ENCODE measurements at places on chromosomes 12 and 14. TPM values are rescaled to one million over a fixed set of nuclear protein-coding genes. Genes with fewer than 3 reads are reported as not detected.
A peak's percentile ranks its signal among the peaks of the same experiment; 100 is the strongest.

Gene CIROP
- not detected for total RNA-seq

DNA sequence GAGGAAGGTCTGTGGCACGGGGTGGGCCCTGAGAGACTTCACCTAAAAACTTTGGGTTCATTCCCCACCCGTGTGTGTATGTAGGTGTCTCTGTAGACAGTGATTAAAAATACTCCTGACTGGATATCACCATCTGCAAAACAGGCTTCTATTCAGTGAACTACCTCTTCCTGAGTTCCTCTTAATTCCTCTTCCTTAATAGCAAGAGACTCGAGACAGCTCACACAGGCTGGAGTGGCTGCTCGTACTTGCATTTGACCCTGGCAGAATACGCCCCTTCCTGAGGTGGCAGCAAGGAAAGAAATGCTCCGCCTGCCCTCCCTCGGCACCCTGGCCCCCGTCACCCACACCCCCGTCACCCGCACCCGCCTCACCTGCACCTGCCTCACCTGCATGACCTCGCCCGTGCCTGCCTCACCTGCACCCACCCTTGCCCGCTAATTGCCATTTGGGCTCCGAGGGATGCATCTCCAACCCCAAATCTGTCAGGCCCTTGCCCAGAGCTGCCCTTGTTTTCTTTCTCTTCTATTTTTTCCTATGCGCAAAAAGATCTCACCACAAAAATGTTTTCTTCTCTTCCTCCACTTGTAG lies 90.0 kb downstream of the FBXL14 start:
- no peak for DNase-seq

Gene RNASE4
- total RNA-seq, result 14.4 TPM

DNA sequence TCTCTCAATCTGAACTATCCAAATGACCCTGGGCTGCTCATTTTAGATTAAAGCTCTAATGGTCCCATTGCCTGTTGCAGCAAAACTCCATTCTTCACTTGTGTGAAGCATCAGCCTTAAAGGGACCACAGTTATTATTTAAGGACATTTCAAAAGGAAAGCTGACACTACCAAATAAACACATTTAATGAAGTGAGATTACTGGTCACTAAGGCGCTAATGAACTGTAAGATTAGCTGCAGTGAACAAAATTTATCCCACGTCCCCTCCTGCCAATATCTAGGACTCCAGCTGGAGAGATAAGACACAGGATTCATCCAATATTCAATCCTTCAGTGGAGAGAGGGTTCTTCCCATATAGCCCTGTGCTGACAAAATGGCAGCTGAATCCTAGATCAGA lies 1029.2 kb upstream of the SEL1L start:
- no peak for DNase-seq

GRCh38 chr12:76611533-76611932 lies 52.0 kb upstream of the OSBPL8 start:
- DNase-seq, result no peak

Gene RILPL1
- 3.5 TPM for total RNA-seq

Gene ARHGAP9
- total RNA-seq, result 0.60 TPM

DNA sequence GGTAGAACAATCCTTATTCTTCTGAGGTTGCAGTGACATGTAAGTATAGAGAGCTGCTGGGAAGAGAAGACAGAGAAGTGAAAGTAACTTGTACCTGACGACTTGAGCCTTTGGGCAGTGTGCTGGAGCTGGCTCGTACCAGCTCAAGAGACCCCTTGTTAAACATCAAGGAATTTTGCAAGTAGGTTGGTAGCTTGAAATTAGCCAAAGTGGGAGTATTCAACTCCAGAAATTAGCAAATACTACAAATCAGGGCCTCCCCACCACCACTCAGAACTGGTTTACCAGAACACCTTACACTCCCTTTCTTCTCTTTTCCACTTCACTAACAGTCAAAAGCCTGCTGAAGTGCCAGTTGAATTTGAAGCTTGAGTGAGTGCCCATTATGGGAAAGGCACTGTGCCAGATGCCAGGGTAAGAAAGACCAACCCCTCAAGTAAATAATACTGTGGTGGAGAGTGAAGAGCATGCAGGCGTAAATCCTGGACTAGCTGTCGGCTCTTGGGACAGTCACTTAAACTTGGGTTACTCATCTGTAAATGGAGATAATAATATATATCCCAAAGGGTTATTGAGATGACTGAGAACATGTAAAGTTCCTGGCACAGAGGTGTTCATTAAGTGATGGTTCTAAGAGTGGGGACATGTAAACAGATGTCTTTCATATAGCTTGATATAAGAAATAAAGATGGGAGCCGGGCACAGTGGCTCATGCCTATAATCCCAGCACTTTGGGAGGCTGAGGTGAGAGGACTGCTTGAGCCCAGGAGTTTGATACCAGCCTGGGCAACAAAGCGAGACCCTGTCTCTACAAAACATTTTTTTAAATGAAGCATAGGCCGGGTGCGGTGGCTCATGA lies 27.0 kb upstream of the EID3 start:
- no peak for DNase-seq

- DNase-seq, result no peak
Measured at GRCh38 chr12:52645982-52646381, 6.0 kb downstream of the KRT2 start.

DNA sequence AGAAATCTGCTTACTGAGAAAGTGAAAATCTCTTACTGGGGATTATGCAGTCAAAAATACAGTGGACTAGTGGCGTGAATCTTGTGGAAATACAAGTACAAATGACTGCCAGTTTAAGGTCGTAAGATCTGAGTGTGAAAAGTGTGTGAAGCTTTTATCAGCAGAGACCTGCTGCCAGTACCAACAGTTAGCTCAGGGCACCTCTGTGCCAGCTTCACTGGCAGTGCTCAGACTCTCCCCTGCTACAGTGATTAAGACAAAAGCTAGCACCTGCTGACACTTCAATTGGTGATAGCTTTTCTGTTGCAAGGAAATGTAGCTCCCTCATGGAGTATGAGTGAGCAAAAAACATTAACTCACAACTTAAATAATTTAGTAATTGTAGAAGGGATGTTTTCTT lies 185.1 kb downstream of the ANO6 start:
- no peak for DNase-seq

DNA sequence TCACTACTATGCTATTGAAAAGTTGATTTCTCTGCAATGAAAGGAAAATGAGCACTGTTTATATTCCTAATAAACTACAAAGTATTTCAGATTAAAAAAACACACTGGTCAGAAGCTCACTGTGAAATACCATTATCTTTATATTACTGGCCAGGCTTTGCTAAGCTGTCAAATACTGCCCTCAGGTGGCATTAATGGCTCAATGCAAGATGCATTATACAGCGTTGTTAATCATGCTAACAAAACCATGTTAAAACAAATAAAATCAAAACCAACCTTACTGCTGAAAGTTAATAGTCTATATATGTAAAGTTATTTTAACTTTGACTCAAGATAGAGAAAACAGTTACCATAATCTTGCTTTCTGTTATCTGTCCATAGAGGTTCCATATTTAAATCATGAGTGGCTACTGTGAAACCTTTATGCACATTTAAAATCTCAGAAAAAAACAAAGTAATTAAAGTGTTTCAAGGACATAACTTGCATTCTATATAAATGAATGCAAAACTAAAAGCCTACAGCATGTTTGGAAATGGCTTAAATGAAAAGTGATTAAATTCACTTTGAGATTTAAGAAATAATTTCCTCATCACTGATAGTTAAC lies 121.7 kb downstream of the RALGAPA1 start:
- DNase-seq, result no peak

- no peak for DNase-seq
Measured at GRCh38 chr14:91038439-91038838, 22.0 kb downstream of the RPS6KA5 start.

DNA sequence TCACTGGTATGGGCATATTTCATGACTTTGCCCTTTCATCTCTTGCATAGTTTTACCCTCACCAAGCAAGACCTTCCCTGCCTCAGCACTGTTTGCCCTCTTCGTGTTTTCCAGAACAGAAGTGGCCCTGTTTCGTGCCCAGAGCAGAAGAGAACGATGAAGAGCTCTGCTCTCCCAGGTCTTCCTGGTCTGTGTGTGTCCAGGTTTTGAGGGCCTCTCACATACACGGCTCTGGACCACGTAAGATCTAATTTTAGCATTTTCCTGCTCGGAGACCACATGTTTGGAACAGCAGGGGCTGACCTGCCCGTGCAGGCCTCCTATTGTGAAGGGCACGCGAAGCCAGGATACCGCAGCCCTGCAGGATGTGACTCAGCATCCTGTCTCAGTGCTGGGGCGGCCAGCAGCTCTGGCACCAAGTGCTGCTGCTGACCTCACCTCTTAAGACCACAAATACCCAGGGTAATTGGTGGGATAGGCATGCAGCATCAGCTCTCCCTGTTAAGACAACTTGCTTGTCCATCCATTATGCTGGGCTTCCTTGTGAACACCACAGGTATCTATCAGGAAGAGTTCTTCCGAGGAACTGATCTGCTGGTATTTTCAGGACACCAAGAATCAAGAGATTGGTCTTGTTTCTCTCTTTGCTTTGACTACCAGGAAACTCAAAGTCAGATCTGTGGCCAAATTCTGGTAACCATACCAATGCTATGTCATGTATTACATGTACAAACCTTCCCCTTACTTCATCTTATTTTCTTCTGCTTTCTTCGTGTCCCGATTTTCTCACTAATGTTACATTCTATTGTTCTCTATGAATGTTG lies 19.0 kb downstream of the SSH1 start:
- no peak for DNase-seq

Gene BCL11B
- 0.41 TPM for total RNA-seq

DNA sequence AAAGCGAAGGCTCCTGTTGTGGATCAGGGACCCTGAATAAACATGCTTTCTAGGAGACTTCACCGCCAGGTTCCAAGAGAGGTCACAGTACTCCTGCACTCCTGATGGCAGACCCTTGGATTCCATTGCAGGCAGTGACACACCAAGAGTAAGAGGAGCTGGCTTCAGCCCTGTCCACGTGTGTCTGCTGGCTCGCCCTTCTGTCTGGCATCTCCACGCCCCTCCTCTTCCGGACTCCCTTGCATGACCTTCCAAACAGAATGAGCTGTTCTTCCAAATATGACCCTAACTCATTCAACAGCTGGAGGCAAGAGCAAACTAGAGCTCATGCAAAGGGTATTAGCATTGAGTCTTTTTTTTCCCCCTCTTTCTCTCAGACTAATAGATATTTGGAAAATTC lies 233.0 kb upstream of the PLEKHG7 start:
- DNase-seq, result no peak

GRCh38 chr12:65938807-65939206 lies 114.5 kb downstream of the HMGA2 start:
- DNase-seq, result no peak

DNA sequence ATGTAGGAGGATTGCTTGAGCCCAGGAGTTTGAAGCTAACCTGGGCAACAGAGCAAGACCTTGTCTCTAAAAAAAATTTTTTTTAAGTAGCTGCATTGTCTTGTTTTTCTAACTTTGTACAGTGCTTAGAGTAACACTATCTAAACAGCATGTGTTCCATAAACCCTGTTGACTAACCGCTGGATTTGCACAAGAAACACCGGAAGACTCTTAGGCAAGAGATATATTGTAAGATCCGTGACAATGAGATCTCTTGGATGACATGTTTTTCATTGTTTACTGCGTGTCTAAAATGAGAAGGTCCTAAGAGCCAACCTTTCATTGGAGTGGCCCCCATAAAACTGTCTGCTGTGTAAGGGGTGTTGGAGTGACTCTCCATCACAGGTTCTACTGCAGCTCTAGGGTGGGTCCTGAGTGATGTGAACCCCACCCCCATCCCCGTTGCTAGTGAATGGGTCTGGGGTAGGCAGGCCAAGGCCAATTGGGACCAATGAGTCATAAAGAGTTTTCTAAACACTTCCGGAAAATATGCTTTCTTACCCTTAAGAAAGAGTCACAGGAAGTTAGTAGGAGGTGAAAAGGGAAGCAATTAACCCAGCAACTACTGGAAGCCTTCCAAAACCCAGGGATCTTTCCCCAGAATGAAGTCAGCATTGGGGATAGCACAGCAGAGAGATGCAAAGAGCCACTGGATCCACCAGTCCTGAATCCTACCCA lies 24.3 kb upstream of the PCNX1 start:
- DNase-seq, result no peak

- no peak for DNase-seq
Measured at GRCh38 chr14:22896760-22897159, 13.7 kb downstream of the REM2 start.

Gene PRB2
- not detected for total RNA-seq

DNA sequence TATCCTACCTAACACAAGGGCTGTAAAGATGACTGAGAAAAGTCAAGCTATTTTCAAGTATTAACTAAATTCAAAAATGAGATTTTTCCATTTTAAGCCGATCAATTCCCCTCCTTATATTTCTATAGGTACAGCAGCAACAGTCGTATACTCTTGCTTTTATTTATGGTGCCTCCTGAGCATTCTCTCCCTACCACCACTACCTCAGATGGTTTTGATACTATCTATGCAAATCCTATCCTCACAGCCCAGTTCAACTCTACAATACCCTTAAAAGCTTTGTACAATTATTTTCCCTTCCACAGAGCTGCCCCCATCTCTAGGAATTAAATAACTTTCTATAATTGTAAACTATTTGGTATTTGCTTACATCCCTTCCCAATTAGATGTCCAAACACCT lies 52.1 kb downstream of the GALC start:
- DNase-seq, result no peak

Gene FAM181A
- not detected for total RNA-seq

DNA sequence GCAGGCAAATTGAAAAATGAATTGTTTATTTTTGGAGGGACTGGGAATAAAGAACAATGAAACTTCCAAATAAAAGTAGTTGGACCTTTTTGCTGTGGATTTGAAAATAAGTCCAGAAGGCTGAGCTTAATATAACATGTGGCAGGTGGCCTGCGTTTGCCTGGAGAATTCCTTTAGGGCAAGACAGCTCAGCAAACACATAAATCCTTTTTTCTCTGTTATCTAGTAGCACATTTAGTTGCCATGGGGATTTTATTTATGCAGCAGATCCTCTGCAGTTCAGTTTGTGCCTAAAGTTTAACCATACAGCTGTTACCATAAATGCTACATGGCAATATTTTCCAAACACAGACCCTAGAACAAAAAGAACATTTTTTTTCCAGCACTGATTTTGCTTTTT lies 180.0 kb downstream of the NPAS3 start:
- no peak for DNase-seq

- no peak for DNase-seq
Measured at GRCh38 chr12:92513231-92513730, 189.5 kb upstream of the PLEKHG7 start.

- DNase-seq, result peak; percentile 85
Measured at GRCh38 chr12:119989731-119990381, 820 bp downstream of the BICDL1 start.

Gene HIF1A
- 70.3 TPM for total RNA-seq

GRCh38 chr14:30484976-30485375 lies 74.0 kb upstream of the G2E3 start:
- DNase-seq, result no peak

Gene APOLD1
- 3.1 TPM for total RNA-seq

- DNase-seq, result no peak
Measured at GRCh38 chr12:105198961-105199360, 37.0 kb downstream of the APPL2 start.

DNA sequence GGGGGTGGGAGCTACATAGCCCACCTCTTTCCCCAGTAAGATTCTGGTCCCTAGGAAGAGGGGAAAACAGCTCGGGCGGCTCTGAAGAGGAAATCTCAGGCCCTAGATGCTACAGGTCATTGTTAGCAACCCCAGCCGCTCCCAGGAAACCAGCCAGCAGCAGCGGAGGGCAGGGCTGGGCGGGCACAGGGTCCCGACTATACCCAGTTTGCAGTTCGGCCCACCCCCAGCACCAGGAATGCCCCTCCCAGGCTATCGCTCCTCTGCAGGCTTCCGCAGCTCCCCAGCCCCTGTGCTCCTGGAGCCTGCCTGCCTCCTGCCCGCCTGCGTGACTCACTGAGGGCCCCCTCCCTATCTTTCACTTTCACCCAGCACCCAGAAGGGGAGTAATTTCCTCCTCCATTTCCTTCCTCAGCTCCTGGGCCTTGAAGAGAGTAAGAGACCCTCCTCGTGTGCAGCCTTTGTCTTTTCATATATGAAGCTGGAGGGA lies 27.2 kb upstream of the PNMA1 start:
- peak; percentile 63 for DNase-seq

All from pancreas (tissue), 10 donors.